ENCODE measurements at places on chromosomes 7 and 10.

GRCh38 chr10:131860806-131861440 lies 39.9 kb upstream of the PPP2R2D start:
- DNase-seq: no peak

GRCh38 chr7:27220440-27220955 lies 20.6 kb upstream of the HOXA13 start:
- no peak for DNase-seq

- no peak for DNase-seq
Observed at GRCh38 chr10:71253981-71254818, 41.8 kb downstream of the UNC5B start.

GRCh38 chr7:28296571-28297483 lies 115.5 kb upstream of the CREB5 start:
- DNase-seq: no peak

- DNase-seq: no peak
Observed at GRCh38 chr7:14892961-14893360, 9.6 kb downstream of the DGKB start.

- no peak for DNase-seq
Observed at GRCh38 chr10:48358838-48359237, 52.4 kb downstream of the MAPK8 start.

DNA sequence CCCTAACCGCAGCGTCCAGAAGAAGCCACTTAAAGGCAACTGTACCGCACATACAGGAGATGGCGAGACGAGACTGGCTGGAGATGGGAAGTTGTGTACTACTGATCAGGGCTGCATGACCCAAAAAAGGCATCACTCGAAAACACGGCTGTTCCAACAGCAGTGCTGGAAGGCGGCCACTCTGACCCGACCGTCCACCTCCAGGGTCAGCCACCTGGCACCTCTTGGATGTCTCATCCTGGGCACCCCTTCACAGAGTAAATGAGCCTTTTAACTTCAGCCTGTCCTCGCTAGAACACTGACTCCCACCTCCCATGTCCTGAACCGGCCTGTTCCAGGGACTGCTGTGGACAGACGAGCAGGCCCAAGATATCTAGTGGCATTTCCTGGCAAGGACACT lies 180.7 kb downstream of the DIP2C start:
- DNase-seq: no peak

- no peak for DNase-seq
Observed at GRCh38 chr7:33873981-33874750, 31.2 kb upstream of the BMPER start.

GRCh38 chr7:90320801-90321494 lies at the start of gene FAM237B:
FAM237B (minus strand) TSS chr7:90321304; CDS start chr7:90319748, 1,556 bp downstream.
- no peak for DNase-seq

DNA sequence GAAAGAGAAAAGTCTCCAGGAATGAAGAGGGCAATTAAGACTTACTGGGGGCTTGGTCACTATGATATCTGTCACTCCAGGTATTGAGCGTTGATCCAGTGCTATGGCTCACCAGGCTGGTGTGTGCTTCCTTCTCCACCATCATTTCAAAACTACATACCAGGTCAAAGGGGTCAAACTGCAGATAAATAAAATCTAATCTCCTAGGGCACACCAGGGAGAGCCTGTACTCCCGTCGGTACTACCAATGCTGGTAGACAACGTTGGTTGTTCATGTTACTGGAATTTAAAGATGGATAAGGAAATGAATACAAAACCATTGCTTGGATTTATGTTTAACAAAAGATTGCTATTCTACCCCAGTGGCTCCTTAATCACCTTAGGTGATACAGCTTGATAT lies 118.3 kb downstream of the MYO3A start:
- DNase-seq: no peak

DNA sequence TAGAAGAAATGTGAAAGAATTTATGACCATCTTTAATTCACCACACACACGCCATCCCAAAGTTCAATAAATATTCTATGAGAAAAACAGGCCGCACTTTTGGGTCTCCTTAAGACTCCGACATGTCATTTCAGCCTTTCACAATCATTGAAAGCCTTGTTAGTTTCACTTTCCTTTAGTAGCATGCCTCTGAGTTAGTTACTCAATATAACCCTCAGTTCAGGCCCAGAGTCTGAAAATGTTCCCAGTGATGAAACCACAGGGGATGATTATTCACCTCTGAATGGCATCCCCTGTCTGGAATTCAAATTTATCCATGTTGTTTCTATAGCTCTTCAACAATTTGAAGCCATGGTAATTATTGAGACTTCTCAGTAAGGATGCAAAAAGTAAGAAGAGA lies 278.1 kb upstream of the NRP1 start:
- DNase-seq: peak; percentile 28

DNA sequence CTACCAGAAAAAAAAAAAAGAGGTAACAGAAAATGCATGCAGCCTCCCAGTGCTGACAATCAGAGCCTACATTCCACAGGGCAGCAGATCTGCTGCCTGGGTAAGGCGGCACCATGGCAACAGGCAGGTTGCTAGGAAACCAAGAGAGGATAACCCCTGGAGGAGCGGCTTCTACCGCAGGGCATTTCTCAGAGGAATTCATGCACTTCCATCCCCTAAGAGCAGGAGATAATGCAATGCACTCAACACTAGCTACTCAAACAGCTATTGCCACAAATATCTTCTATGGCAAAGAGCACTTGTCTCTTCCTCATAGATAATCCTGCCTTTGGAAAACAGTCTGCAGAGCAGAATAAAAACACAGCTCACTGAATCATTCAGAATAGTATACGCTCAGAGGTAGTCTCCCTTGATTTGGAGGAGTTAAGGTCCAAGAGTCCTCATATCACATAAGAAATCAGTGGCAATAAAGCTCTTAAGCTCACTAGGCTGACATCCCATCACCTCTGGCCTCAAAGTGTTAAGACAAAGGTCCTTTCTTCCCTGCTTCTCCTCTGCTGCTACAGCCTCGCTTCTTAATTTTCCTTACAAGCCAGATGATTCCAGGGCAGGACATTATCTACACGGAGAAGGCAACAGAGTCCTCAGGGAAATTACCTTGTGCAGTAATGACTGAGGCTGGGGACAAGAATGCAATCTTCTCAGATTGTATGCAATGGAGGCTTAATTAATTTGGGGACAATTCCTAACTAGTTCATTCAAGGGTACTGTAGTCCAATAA lies 10.7 kb downstream of the PSAP start:
- DNase-seq: peak; percentile 96

DNA sequence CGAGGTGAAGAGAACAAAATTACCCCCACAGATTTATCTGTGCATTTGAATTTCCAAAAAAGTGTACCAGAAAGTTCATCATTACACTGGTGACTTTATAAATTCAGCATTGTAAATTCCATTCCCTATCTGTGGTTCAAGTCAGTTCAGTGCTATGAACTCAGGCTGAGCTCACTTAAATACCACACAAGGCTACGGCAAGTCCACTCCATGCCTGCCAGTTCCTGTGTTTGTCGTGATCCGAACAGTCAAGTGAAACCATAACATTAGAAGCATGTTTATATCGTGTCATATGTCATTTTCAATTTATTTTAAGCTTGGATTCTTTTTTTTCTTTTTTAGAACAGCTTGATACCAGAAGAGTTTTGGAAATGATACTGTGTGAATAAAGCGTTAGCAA lies 14.8 kb downstream of the MBL2 start:
- no peak for DNase-seq

- DNase-seq: no peak
Observed at GRCh38 chr10:43943818-43944360, 295.2 kb upstream of the ZNF32 start.

DNA sequence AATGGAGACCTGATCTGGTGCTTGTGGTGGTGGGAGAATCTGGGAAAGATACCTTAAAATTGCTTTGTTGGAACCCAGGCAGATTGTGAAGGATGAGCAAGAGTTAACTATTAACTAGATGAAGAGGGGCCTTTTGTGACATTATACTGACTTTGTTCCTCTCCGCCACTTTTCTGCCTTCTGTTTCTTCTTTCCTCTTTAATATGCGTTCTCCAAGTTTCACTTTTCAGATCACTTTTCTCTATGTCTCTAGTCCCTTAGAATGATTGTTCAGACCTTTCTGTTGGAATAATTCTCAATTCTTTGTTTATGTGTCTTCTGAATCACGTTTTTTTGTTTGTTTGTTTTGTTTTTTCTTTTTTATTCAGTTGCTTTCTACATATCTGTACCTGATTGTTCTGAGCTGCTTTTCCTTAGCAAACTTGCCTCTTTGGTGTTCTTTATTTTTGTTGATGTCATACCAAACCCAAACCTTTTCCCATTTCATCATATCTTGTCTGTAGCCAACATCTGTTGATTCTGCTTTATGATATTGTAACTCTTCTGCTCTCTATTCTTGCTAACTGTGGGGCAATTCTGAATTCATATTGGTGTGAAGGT lies 2.8 kb downstream of the BMPR1A start:
- no peak for DNase-seq

- no peak for DNase-seq
Observed at GRCh38 chr10:70666960-70667798, 5.1 kb upstream of the ADAMTS14 start.

DNA sequence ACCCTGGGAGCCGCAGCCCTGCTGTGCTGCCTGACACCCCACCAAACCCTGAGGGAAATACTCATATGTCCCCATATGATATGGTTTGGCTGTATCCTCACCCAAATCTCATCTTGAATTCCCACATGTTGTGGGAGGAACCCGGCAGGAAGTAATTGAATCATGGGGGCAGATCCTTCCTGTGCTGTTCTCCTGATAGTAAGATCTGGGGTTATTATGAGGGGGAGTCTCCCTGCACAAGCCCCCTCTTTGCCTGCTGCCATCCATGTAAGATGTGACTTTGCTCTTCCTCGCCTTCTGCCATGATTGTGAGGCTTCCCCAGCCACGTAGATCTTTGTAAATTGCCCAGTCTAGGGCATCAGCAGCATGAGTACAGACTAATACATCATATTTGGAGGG lies 68.7 kb downstream of the RGS10 start:
- DNase-seq: no peak

- no peak for DNase-seq
Observed at GRCh38 chr7:139698844-139699243, 79.0 kb downstream of the HIPK2 start.
